ENCODE measurements at places on chromosomes 1 and 21.
A peak's percentile ranks its signal among the peaks of the same experiment; 100 is the strongest.

GRCh38 chr1:41894808-41895483, 23.8 kb downstream of the HIVEP3 start:
- no peak overlapping the region for H3K4me3 ChIP-seq
- peaks cover 55% of the 10 kb centered on the region for H3K4me1 ChIP-seq
- no peak for DNase-seq

DNA sequence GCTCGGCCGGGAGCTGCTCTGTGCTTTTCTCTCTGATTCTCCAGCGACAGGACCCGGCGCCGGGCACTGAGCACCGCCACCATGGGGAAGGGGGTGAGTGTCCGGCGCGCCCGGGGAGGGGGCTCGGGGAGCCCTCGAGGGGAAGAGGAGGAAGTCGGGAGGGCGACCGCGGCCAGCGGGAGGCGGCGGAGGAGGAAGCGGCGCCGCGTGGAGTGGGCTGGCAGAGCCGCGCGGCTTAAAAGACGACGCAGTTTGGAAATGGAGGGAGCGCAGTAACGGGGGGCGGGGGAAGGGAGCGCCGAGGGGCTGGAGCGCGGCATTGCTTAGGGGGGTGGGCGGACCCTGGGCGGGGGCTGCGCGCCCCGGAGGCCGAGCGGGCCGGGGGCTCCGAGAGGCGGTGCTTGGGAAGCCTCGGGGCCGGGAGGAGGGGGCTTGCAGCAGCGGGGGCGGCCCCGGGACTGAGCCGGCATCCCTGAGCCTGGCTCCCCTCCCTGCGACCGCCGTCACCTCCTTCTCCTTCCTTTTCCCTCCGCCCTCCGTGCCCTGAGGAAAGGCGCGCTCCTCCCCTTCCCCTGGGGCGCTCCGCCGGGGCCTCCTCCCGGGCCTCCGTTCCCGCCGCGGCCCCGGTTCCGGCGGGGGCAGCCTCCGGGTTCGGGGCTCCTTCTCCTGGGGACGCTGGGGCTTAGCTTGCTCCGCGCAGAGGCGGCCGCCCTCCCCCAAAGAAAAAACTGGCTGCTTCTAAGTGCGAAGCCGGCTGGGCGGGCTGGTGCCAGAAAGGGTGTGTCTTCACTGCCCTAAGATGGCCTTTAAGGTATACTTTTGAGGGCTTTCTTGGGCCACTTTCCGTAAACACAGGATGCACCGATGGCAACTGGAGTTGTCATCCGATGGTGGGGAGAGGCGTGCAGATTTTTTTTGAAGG, 648 bp downstream of the ATP1A1 start:
- peaks cover 51% of the 10 kb centered on the region for H3K4me1 ChIP-seq
- peak; percentile 61 for DNase-seq
- no peaks in the 10 kb centered on the region for H3K27me3 ChIP-seq

GRCh38 chr1:227907439-227908015, 40.2 kb downstream of the WNT9A start:
- no peaks in the 10 kb centered on the region for H3K4me1 ChIP-seq
- no peak for DNase-seq
- H3K27me3 ChIP-seq: no peaks in the 10 kb centered on the region
- no peak overlapping the region for H3K4me3 ChIP-seq
- H3K27ac ChIP-seq: no peak overlapping the region

- H3K36me3 ChIP-seq: no peaks in the 10 kb centered on the region
- H3K4me1 ChIP-seq: no peaks in the 10 kb centered on the region
- H3K27me3 ChIP-seq: no peaks in the 10 kb centered on the region
- no peak for DNase-seq
- no peak overlapping the region for H3K27ac ChIP-seq
- H3K4me3 ChIP-seq: no peak overlapping the region
Observed at GRCh38 chr1:159436469-159436868, 3.1 kb upstream of the OR10J1 start.

- H3K36me3 ChIP-seq: no peaks in the 10 kb centered on the region
- DNase-seq: no peak
- H3K27ac ChIP-seq: no peak overlapping the region
- H3K4me3 ChIP-seq: no peak overlapping the region
- 0 out of 2 replicates have a peak, but pooled peaks cover 6% of the 10 kb centered on the region for H3K4me1 ChIP-seq
Observed at GRCh38 chr1:87064309-87064708, 149.9 kb downstream of the HS2ST1 start.

All from PC-9 (cell line).